ENCODE measurements at places on chromosomes 3 and 15. TPM values are rescaled to one million over a fixed set of nuclear protein-coding genes. Genes with fewer than 3 reads are reported as not detected.

Gene TNFSF10
- total RNA-seq: 140 TPM

Gene DAZL
- total RNA-seq: not detected

Gene PRSS50
- 0.20 TPM for total RNA-seq

Gene SPRED1
- total RNA-seq: 62.1 TPM

- H3K27me3 ChIP-seq: no peaks in the 10 kb centered on the region
- no peak for DNase-seq
- no peak overlapping the region for H3K4me3 ChIP-seq
These were observed 445.5 kb upstream of the TBL1XR1 start for GRCh38 chr3:177642804-177643125.

GRCh38 chr3:164452707-164453106 is 625.6 kb downstream of the SI start:
- no peaks in the 10 kb centered on the region for H3K36me3 ChIP-seq
- no peaks in the 10 kb centered on the region for H3K27me3 ChIP-seq
- DNase-seq: no peak
- H3K27ac ChIP-seq: no peak overlapping the region
- H3K4me3 ChIP-seq: no peak overlapping the region

DNA sequence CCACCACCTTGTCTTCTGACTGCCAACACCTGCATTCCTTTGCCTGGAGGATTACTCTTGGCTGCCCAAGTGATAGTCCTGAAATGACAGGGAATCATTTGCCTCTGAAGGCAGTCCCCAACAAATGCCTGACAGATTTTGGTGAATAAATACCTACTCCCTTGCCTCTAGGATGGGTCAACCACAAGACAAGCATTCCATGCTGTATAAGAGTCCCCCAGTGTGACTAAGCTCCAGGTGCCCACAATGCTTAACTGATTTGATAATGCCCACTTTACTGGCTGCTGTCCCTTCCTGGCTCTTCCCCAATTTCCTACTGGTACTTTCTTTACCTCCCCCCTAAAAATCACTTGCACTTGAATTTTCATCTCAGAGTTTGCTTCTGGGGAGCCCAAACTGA is 14.8 kb downstream of the THRB start:
- H3K4me3 ChIP-seq: no peak overlapping the region
- DNase-seq: no peak
- H3K36me3 ChIP-seq: no peaks in the 10 kb centered on the region

DNA sequence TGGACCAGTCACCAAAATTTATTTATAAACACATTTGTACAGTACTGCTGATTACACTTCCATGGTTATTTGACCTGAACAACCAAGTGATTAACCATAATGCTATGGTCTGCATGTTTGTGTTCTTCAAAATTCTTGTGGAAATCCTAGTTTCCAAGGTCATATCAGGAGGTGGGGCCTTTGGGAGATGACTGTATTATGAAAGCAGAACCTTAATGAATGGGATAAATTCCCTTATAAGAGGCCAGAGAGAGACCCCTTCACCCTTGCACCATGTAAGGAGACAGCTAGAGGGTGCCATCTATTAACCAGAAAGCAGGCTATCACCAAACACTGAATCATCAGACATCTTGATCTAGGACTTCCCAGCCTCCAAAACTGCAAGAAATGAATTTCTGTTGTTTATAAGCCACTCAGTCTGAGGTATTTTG is 1.9 kb downstream of the SCAPER start:
- peak overlapping the region; percentile 12 for H3K27ac ChIP-seq
- no peak for DNase-seq
- H3K27me3 ChIP-seq: no peaks in the 10 kb centered on the region
- H3K4me1 ChIP-seq: peaks cover 24% of the 10 kb centered on the region
- H3K4me3 ChIP-seq: no peak overlapping the region
- no peaks in the 10 kb centered on the region for H3K36me3 ChIP-seq

GRCh38 chr15:26287381-26287780 is 424.3 kb upstream of the ATP10A start:
- no peak overlapping the region for H3K4me3 ChIP-seq
- H3K27ac ChIP-seq: no peak overlapping the region
- no peaks in the 10 kb centered on the region for H3K4me1 ChIP-seq
- no peak for DNase-seq
- H3K27me3 ChIP-seq: no peaks in the 10 kb centered on the region

GRCh38 chr15:79956354-79956939 is 14.5 kb downstream of the BCL2A1 start:
- DNase-seq: no peak
- peaks cover 16% of the 10 kb centered on the region for H3K4me1 ChIP-seq
- H3K27me3 ChIP-seq: no peaks in the 10 kb centered on the region
- H3K27ac ChIP-seq: no peak overlapping the region

DNA sequence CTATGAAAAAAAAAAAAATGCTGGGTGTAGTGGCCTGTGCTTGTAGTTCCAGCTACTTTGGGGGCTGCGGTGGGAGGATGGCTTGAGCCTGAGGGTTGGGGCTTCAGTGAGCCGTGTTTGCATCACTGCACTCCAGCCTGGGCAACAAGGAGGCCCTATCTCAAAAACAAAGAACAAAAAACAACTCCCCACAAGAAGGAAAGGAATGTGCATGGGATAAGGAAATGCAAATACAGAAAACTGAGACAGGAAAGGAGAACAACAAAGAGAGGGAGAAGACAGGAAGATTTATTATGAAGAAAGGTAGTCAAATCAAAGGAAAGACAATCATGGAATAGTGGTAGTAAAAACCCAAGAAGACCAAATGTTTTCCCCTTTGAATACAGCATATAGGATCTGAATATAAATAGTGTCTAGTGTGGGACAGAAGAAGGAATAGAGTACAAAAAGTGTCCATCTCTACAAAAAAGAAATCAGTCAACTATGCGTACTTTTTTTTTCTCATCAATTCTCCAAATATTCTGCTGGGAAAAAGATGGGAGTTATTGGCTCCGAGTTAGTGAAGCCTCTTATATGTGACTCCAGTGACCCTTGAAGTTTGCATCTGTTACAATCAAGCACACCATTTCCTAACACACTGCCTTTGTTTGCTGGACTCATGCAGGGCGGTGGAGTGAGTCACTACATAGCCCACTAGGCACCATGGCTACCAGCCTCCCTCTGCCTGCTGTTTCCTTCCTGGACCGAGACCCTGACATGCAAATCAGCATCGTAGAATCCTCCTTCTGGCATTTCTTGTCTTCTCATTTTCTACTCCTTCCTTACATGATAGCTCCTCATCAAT is 101.2 kb upstream of the PTX3 start:
- no peak overlapping the region for H3K27ac ChIP-seq
- no peak for DNase-seq
- no peak overlapping the region for H3K4me3 ChIP-seq

- no peaks in the 10 kb centered on the region for H3K36me3 ChIP-seq
- no peak for DNase-seq
- H3K4me3 ChIP-seq: no peak overlapping the region
- H3K4me1 ChIP-seq: peaks cover 5% of the 10 kb centered on the region
- no peaks in the 10 kb centered on the region for H3K27me3 ChIP-seq
These were observed 24.4 kb downstream of the SLC2A2 start for GRCh38 chr3:171001957-171002694.

GRCh38 chr3:29451920-29452319 is 171.0 kb downstream of the RBMS3 start:
- H3K4me3 ChIP-seq: no peak overlapping the region
- no peaks in the 10 kb centered on the region for H3K36me3 ChIP-seq
- no peak overlapping the region for H3K27ac ChIP-seq
- H3K4me1 ChIP-seq: peaks cover 17% of the 10 kb centered on the region
- H3K27me3 ChIP-seq: no peaks in the 10 kb centered on the region

DNA sequence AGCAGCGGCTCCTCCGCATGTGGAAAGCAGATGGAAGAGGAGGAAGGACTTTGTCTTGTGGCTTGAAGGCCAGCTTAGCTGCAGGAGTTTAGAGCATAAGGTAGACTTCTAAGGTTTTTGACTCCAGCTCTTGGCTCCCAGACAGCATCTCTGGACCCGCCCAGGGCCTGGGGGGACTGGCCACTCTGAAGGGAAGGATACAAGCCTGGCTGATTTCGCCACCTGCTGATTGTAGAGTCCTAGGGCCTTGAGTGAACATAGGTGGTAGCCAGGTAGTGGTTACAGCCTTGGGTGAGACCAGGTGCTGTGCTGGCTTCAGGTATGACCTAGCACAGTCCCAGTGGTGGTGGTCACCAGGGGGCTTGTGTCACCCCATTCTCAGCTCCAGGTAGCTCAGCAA is 48.4 kb upstream of the RPL35A start:
- no peak for DNase-seq
- no peak overlapping the region for H3K4me3 ChIP-seq
- no peak overlapping the region for H3K27ac ChIP-seq

DNA sequence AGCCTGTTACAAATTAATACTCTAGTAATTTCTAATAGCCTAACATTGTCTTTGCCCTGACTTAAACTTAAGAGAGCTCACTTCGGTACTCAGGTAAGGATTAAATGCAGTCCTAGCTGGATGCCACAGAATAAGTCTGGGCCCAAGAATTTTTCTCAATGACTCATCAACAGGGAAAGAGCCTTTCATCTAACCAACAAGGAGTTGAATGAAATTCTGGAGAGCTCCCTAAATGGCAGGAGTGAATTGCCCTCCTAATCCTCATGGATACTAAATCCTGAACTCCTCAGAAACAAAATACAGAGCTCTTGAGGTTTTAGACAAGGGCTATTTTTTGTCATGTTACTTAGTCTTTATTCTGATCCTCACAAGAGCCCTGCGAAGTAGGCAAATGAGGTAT is 159.5 kb downstream of the PLCH1 start:
- no peak overlapping the region for H3K4me3 ChIP-seq
- H3K36me3 ChIP-seq: no peaks in the 10 kb centered on the region
- no peak overlapping the region for H3K27ac ChIP-seq
- H3K27me3 ChIP-seq: no peaks in the 10 kb centered on the region
- no peaks in the 10 kb centered on the region for H3K4me1 ChIP-seq

DNA sequence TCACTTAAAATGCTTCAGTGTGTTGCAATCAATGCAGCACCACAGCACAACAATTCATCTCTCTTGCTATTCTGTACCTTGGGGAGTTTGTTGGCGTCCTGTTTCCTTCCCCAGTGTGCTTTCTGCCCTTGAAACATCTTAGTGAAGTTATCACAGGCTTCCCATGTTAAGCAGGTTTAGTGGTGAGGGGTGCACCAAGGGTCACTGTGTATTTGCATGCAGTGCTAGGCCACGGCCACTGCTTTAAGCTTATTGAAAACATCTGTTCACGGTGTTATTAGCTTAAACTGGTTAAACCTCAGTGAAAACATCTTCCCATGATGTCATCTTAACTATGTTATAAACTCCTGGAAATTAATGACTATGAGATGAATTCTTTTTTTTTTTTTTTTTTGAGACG is 217.3 kb upstream of the GOLIM4 start:
- H3K27ac ChIP-seq: no peak overlapping the region
- H3K27me3 ChIP-seq: no peaks in the 10 kb centered on the region
- H3K36me3 ChIP-seq: no peaks in the 10 kb centered on the region

GRCh38 chr15:68376447-68377060 is 55.4 kb downstream of the ITGA11 start:
- no peaks in the 10 kb centered on the region for H3K27me3 ChIP-seq
- no peaks in the 10 kb centered on the region for H3K36me3 ChIP-seq
- H3K27ac ChIP-seq: no peak overlapping the region
- H3K4me1 ChIP-seq: no peaks in the 10 kb centered on the region

DNA sequence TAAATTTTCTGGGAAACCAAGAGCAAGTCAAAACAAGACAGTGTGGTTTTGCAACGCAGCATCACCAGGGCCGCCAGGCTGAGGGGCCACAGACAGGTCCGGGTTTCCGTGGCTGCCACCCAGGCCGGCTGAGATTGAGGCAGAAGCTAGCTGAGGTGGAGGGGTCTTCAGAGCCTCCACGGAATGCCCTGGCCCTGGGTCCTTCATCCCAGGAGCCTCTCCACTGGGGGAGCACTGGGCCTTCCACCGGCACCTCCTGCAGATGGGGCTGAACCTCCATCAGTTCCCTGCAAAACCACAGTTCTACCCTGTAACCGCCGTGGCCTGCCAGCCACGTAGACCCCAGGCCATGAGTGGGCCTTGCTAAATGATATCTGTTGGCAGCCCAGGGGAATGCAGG is 152.7 kb downstream of the CHSY1 start:
- no peak overlapping the region for H3K4me3 ChIP-seq
- H3K27ac ChIP-seq: no peak overlapping the region
- no peaks in the 10 kb centered on the region for H3K27me3 ChIP-seq
- no peak for DNase-seq
- no peaks in the 10 kb centered on the region for H3K4me1 ChIP-seq

- H3K4me1 ChIP-seq: no peaks in the 10 kb centered on the region
- no peak overlapping the region for H3K27ac ChIP-seq
- H3K27me3 ChIP-seq: no peaks in the 10 kb centered on the region
These were observed 33.6 kb upstream of the TMCC1 start for GRCh38 chr3:129927072-129927471.

DNA sequence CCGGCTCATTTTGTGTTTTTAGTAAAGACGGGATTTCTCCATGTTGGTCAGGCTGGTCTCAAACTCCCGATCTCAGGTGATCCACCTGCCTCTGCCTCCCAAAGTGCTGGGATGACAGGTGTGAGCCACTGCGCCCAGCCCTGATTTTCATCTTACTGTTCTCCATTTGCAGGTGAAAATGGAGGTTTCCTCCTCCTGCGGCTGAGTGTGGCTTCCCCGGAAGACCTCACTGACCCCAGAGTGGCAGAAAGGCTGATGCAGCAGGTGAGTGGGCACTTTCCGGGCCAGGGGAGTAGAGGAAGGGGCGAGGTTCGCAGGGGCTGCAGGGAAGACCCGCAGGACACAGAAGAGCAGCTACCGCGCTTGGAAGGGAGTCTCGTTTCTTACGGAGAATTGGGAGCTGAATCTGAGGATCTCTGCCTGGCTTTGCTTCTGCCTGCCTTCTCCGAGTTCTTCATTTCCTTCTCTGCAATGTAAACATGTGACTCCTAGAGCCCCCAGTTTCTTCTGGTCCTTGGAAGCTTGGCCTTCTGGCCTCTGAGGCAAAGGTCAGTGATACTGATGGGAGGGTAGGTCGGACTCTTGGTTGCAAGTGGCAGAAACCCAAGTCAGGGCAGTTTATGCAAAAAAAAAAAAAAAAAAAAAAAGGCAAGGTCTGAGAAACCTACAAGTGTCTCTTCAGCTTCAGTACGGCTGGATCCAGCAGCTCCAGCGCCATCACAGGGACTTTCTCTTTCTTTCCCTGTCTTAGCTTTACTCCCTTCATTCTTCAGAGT is 8.9 kb downstream of the MUC20 start:
- no peak overlapping the region for H3K4me3 ChIP-seq
- H3K27ac ChIP-seq: no peak overlapping the region
- DNase-seq: no peak
- no peaks in the 10 kb centered on the region for H3K27me3 ChIP-seq
- no peaks in the 10 kb centered on the region for H3K4me1 ChIP-seq

- H3K27me3 ChIP-seq: no peaks in the 10 kb centered on the region
- H3K4me3 ChIP-seq: no peak overlapping the region
- H3K36me3 ChIP-seq: no peaks in the 10 kb centered on the region
- no peak for DNase-seq
- no peaks in the 10 kb centered on the region for H3K4me1 ChIP-seq
These were observed 1488.1 kb downstream of the OTOL1 start for GRCh38 chr3:162984746-162985145.
